Pancreas (tissue), 10 donors: ENCODE measurements at places on chromosomes 12 and 14. TPM values are rescaled to one million over a fixed set of nuclear protein-coding genes. Genes with fewer than 3 reads are reported as not detected.

The SLC39A2 gene
- polyA plus RNA-seq, result not detected

The FOXM1 gene
- polyA plus RNA-seq, result 0.19 TPM

The LMNTD1 gene
- polyA plus RNA-seq, result 0.70 TPM

The NCOR2 gene
- polyA plus RNA-seq, result 91.6 TPM

The DPF3 gene
- polyA plus RNA-seq, result 0.46 TPM

The LUM gene
- polyA plus RNA-seq, result 14.3 TPM

The LRTM2 gene
- not detected for polyA plus RNA-seq
